Tibial nerve (tissue), 4 donors: ENCODE measurements at places on chromosomes 16 and 17.

- DNase-seq, result no peak
- no peaks in the 10 kb centered on the region for H3K4me1 ChIP-seq
- no peak overlapping the region for H3K27ac ChIP-seq
- H3K4me3 ChIP-seq, result no peak overlapping the region
Observed at GRCh38 chr17:17978481-17979424, 6.1 kb downstream of the DRC3 start.

DNA sequence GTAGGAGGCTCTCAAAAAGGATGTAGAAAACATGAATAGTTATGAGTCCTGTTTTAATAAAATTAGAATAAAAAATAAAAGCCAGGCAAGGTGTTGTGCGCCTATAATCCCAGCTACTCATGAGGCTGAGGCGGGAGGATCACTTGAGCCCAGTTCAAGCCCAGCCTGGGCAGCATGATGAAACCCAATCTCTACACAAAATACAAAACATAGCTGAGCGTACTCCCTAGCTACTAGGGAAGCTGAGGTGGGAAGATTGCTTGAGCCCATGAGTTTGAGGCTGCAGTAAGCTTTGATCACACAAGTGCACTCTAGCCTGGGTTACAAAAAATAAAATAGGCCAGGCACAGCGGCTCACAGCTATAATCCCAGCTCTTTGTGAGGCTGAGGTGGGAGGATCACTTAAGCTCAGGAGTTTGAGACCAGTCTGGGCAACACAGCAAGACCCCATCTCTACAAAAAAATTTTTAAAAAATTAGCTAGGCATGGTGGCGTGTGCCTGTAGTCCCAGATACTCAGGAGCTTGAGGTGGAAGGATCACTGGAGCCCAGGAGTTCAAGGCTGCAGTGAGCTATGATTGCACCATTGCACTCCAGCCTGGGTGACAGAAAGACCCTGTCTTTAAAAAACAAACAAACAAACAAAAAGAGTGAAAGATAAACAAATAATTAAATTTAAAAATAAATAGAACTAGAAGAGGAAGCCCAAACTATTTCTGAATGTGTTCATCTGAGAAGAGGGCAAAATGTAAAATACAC, 17.2 kb upstream of the PRM1 start:
- H3K4me1 ChIP-seq, result no peaks in the 10 kb centered on the region
- H3K27me3 ChIP-seq, result no peaks in the 10 kb centered on the region
- peak overlapping the region; percentile 64 for H3K27ac ChIP-seq
- no peak overlapping the region for H3K4me3 ChIP-seq
- H3K36me3 ChIP-seq, result no peaks in the 10 kb centered on the region

- H3K4me3 ChIP-seq, result peak overlapping the region; percentile 82
- H3K4me1 ChIP-seq, result peaks cover 7% of the 10 kb centered on the region
- H3K36me3 ChIP-seq, result peaks cover 8% of the 10 kb centered on the region
- peak overlapping the region; percentile 94 for H3K27ac ChIP-seq
Observed at GRCh38 chr17:58352596-58353388, 791 bp upstream of the SUPT4H1 start.

- no peaks in the 10 kb centered on the region for H3K36me3 ChIP-seq
- no peak overlapping the region for H3K4me3 ChIP-seq
- H3K4me1 ChIP-seq, result no peaks in the 10 kb centered on the region
- H3K27ac ChIP-seq, result no peak overlapping the region
- no peaks in the 10 kb centered on the region for H3K27me3 ChIP-seq
Observed at GRCh38 chr16:11494433-11494832, 92.3 kb downstream of the LITAF start.

DNA sequence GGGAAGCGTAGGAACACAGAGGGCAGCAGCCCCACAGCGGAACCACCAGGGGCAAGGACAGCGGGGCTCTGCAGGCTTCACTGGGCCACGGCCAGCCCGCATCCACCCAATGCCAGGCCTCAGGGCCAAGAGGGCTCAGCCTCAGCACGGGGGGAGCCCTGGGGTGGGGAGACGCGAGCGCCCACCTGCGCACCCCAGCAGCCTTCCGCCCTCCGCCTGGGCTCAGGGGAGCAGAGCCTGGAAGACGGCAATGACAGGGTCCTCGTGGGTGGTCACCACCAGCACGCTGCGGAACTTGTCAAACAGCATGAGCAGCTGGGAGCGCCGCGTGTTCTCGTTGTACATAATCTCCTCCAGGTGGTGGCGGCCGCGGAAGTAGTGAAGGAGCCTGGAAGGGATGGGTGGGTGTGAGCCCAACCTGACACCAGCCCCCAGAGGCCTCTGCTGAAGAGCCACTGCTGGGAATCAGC, 8.5 kb downstream of the MPG start:
- H3K27ac ChIP-seq, result peak overlapping the region; percentile 85
- peaks cover 22% of the 10 kb centered on the region for H3K36me3 ChIP-seq
- H3K4me3 ChIP-seq, result no peak overlapping the region
- H3K4me1 ChIP-seq, result no peaks in the 10 kb centered on the region
- no peaks in the 10 kb centered on the region for H3K27me3 ChIP-seq
- no peak for DNase-seq

GRCh38 chr17:44256671-44257070, 11.3 kb downstream of the SLC4A1 start:
- H3K36me3 ChIP-seq, result no peaks in the 10 kb centered on the region
- H3K4me3 ChIP-seq, result no peak overlapping the region
- H3K27me3 ChIP-seq, result peaks cover 6% of the 10 kb centered on the region
- DNase-seq, result no peak
- H3K27ac ChIP-seq, result no peak overlapping the region
- H3K4me1 ChIP-seq, result no peaks in the 10 kb centered on the region
